CD4-positive, alpha-beta T cell treated with Interleukin-6 at 100 ng/mL for 8 hours (primary cell): ENCODE measurements at places on chromosomes 16 and 17.

DNA sequence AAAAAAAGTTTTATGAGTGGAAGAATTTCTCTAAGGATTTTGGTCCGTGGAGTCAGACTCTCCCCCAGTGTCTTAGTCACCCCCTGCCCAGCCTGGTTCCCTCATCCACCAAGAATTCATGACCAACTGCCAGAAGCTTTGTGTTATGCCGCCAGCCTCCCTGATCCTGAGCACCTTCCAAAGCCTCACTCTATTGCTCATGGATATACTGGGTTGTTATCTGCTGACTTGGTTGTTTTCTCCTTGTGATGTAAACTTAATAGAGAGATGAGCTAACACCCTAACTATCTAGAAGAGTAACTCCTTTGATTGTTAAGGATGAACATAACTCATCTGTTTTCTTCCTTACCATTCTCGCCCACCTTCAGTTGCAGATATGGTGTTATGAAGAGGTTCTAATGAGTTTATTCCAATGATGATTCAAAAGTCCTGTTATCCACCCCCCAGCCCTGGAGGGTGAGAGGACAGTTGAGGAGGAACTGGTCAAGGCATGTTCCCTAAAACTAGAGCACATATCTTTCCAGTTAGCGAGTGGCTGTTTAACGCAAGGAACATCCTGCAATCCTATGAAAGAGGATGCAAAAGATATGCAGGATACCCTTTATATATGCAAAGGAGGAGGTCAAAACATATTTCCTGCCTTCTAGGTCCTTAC, 1.5 kb upstream of the PSMD3 start:
- DNase-seq, result no peak

- no peak for DNase-seq
Measured at GRCh38 chr17:42167807-42168206, 13.0 kb upstream of the RAB5C start.

GRCh38 chr16:26688699-26689098, 378.0 kb upstream of the C16orf82 start:
- DNase-seq, result no peak

DNA sequence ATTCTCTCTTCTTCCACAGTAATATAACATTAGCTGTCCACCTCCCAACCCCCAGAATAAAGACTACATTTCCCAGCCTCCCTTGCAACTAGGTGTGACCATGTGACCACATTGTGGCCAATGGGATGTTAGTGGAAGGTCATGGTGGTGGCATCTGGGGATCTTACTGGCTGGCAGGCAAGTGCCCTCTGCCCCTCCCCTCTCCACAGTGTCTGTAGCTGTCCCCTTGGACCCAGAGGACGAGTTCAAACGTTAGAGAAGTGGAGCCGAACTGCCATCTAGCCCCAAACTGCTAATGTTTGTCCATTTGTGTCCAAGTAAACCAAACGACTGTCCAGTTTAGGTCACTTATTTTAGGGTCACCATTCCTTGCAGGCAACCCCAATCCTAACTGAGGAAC, 26.6 kb upstream of the KCNG4 start:
- peak; percentile 6 for DNase-seq

DNA sequence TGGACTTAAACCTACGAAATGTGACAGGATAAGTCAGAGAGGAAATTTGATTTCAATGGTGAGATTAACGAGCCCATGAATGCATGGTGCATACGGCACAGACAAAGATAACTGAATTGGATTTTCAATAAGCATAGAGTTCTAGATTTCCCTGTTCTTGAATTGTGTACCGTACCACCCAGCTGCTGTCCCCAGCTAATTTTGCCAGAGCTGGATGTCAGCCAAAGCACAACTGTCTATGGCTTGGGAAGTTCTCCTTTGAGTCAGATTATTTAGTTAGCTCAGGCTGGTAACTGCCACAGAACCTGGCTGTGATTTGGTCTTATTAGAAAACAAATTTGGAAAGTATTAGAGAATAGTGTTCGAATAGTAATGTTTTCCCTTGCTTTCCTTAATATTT, 143.1 kb downstream of the CDH13 start:
- no peak for DNase-seq

DNA sequence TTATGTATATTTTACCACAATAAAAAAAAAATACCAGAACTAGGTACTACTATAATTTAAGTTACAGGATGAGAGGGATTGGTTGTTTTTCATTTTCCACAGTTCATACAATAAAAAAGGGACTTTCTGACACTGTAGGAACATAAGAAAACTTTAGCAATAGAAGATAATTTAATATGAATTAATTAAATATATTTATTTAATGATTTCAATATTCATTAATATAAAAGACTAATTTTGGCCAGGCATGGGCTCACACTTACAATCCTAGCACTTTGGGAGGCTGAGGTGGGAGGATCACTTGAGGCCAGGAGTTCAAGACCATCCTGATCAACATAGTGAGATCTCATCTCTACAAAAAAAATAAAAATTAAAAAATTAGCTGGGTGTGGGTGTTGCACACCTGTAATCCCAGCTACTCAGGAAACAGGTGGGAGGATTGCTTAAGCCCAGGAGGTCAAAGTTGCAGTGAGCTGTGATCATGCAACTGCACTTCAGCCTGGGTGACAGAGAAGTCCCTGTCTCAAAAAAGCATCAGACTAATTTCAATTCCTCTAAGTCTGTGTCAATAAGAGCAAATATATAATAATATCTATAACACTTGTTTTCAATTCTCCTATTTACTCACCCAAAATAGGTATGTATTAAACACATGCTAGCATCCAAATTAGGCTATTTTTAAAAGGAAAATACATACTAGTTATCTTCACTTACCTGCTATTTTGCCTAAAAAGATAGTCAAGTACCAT, 79.6 kb downstream of the BRIP1 start:
- no peak for DNase-seq

DNA sequence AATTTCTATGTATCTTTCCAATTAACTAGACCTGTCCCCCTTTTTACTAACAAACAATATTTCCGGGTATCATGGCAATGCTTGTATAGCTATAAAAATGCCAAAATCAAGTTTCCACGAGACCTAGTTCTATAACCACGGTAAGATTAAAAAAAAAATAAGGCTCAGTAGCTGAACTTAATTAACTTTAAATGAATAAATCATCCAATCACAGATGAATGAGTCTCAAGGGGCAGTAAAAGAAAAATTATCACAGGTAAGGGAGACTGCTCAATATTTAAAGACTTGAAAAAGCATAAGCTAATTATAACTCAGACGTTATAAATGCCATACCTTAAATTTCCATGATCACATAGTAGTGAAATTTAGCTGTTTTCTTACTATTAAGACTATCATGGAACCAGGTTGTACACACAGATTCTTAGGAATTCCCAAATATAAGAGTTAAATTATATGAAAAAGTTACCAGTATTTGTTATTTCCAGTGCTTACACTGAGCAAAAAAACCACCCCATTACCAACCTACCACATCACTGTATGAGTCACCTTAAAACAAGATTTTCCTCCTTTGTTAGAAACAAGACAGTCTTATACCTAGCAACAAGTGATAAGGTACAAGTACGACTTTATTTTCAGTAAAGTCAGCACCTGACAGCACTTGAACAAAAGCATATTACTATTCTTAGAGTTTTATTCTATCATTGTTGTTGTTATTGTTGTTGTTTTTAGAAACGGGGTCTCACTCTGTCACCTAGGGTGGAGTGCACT, 20.6 kb downstream of the SSH2 start:
- no peak for DNase-seq

GRCh38 chr17:79657861-79658810, 47.3 kb upstream of the RBFOX3 start:
- DNase-seq, result no peak

DNA sequence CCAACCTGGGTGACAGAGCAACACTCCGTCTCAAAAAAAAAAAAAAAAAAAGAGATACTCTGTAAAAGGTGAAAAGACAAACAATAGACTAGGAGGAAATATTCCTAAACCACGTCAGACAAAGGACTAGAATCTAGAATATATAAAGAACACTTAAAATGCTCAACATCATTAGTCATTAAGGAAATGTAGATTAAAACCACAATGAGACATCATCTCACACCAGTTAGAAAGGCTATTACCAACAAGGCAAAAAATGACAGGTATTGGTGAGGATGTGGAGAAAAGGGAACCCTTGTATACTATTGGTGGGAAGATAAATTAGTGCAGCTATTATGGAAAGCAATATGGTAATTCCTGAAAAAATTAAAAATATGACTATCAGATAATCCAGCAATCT, 903.1 kb upstream of the SOX9 start:
- no peak for DNase-seq

DNA sequence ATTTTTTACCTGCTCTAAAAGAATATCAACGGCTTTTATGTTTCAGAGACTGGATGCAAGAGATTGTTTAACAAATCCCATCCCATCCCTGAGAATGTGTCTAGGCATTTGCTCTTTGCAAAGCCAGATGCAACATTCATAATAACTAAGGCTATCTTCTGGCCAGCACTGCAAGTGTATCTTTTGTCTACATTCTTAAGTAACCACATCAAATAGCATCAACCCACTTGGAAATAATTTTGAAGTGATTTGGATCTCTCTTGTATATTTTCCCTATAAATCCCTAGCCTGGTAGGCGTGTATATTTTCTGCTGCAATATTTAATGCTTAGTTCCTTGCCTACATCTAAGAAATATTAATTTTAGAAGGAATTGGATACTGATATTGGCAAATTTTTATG, 64.3 kb downstream of the PIGL start:
- no peak for DNase-seq

GRCh38 chr17:35291802-35292201, 48.9 kb downstream of the SLFN5 start:
- no peak for DNase-seq

GRCh38 chr17:63834431-63835166, 7.1 kb upstream of the FTSJ3 start:
- DNase-seq, result peak; percentile 71

DNA sequence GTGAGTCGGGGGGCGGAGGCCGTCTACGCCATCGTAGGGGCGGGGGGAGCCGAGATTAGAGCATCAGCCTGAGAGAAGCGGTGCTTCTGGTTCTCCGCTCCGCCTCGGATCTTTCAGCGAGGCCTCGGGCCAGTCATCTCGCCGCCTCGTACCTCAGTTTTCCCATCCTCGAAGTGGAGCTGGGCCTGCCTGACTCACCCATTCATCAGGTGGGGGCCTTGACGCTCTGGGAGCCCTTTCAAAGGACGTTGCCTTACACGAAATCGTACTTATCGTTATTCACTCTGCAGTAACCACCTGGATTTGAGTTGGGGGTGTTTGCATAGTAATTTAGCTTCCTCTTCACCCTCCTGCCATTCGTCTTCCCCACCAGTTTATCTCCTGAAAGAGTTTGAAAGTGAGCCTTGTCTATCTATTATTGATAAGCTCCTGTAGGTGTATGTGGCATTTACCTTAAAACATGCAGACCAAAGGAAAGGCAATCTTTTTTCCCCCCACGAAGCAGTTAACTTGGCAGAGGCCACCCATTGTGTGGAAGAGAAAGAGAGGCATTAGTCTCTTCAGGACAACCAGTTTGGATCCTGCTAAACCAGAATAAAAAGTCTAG, 674 bp downstream of the TAF15 start:
- DNase-seq, result peak; percentile 6
